ENCODE measurements at places on chromosomes 1 and 21.

GRCh38 chr1:159168043-159168442 lies 3.4 kb upstream of the CADM3 start:
- no peak for DNase-seq

GRCh38 chr1:157035121-157035520 lies 10.4 kb downstream of the ARHGEF11 start:
- no peak for DNase-seq

- DNase-seq, result no peak
Observed at GRCh38 chr1:240189386-240189989, 97.8 kb downstream of the FMN2 start.

GRCh38 chr1:227937838-227938145 lies 9.9 kb downstream of the WNT9A start:
- no peak for DNase-seq

DNA sequence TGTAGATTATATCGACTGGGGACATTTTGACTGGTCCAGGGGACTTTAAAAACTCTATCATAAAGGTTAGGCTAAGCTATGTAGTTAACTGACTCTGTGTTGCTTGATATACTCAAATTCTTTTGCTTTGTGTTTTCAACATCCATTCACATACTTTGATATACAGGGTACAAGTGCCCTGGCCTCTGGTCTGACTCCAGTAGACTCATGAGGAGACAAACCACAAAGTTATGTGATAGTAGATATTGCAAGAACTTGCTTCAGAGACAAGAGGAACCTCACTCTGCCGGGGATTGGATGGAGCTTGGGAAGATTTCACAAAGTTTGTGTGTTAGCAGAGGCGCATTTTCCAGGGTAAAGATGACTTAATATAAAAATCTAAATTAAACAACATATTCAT lies 1.3 kb downstream of the GORAB start:
- no peak for DNase-seq
